ENCODE measurements at places on chromosomes 11 and 22.

DNA sequence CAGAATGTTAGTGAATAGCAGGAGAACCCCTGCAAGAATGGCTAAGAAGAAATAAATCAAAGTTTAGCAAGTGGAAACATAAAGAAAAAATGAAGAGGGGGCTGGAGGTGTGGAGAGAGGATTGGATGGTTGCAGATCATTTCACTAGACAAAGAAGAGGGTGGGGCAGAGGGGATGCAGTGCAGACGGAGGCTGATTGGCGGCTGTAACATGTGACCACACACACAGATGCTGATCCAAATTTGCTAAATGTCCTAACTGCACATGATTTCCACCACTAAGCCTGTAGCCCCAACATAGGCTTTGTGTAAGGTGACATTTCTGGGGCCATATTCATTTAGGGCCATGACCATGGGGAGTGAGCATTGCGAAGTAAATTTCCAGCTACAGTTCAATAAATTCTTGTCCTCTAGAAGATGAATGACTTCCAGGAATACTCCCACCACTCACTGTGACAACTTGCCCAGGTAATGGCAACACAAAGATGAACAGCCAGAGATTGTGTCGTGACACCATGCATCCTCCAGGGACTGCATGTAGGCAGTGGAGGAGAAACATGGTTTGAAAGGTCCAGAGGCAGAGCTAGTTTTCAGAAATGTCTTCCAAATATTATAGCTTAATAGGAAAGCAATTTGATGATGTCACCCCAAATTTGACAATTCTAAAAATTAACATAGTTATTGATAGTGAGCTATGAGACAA, 6.8 kb downstream of the KRTAP5-11 start:
- DNase-seq = no peak

DNA sequence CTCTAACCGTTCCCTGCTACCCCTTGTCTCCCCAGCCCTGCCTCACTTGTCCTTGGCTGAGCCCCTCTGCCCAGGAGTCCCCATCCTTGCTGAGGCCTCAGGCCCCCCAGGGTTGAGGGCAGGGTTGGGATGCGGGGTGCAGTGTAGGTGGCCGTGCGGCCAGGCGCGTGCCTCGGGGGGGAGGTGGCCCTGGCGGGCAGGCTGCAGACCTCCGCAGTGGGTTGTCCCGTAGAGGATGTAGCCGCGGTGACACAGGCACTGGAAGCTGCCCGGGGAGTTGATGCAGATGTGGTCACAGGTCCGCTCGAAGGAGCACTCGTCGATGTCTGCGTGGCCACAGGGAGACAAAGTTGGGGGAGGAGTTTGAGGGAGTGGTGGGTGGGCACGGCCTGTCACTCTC, 41.9 kb upstream of the TTLL12 start:
- no peak for DNase-seq

- DNase-seq = no peak
These were observed 6.9 kb upstream of the CATSPER1 start for GRCh38 chr11:66032957-66033735.

DNA sequence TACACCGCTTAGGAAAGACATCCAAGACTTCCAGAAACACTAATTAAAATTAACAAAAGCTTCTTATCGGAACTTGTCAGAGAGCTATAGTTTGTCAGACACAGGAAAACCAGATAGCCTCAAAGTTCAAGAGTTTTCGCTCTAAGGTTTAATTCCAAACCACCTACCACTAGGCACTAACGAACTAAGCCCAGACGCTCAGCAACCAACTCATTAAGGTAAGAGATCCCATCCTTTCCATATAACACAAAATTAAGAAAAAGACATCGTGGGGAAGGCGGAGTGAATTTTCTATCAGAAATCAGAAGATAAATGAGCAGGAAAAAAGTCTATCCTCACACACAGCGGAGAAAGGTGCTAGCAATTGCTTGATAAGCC, 382 bp downstream of the IMMP1L start:
- DNase-seq = peak; percentile 13

GRCh38 chr11:7034019-7034418, 13.7 kb downstream of the NLRP14 start:
- DNase-seq = no peak

GRCh38 chr22:38728871-38729796, 23.4 kb downstream of the GTPBP1 start:
- no peak for DNase-seq

DNA sequence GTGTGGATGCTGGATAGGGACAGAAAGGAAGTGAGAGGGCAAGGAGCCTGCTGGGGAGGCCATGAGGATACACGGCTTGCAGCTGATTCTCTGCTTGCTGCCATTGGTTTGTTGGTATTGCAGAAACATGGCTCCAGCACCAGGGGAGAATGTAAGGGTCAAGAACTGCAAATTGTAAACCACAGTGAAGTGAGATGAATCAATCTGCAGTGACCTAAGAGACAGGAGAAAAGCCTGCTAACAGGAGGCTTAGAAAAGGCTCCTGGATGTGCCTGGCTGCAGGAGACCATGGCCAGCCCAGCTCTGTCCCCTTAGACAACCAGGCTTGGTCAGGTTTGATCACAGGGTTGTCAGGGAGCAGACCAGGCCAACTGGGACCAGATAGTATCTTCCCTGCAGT, 233.7 kb upstream of the CADM1 start:
- DNase-seq = no peak

GRCh38 chr11:9259981-9260837, 4.9 kb downstream of the DENND5A start:
- no peak for DNase-seq

GRCh38 chr11:83609191-83609590, 323.0 kb upstream of the CCDC90B start:
- DNase-seq = no peak

GRCh38 chr11:95443386-95443785, 212.4 kb upstream of the SESN3 start:
- DNase-seq = no peak

- DNase-seq = no peak
These were observed 42.3 kb downstream of the GRAMD1B start for GRCh38 chr11:123472236-123472935.

- DNase-seq = peak; percentile 74
These were observed 2.5 kb downstream of the RAC2 start for GRCh38 chr22:37241351-37242142.

- DNase-seq = no peak
These were observed 46.2 kb downstream of the WNT11 start for GRCh38 chr11:76159983-76160661.

GRCh38 chr11:32919338-32919737, 26.7 kb downstream of the QSER1 start:
- no peak for DNase-seq

DNA sequence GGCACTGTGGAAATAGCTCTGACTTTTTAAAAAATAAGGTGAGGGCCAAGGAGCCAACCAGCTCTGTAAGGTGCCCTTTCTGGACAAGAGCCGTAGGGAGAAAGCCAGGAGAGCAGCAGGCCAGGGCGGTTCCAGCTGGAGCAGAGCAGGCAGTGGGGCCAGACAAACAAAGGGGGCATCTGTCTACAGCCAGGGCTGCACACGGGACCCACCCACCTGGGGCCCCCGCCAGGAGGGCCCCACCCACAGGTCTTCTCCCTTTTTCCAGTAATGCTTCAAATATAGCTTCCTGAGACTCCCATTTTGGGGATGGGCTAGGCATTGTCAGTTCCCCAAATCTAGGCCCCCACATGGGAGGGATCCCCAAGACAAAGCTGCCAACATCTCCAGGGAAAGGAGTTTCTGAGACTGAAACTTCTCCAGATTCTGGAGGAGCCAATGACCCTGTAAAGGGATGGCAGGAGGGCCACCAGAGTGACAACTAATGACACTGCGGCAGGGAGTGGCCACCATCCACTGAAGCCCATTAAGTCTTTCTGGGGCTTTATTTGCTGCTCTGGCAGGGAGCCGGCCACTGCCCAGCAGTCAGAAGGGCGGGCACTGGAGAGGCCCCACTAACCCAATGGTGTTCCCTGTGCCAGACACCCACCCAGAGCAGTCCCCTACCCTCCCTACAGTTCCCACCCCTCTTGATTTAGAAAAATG, 1.9 kb downstream of the ZFTA start:
- no peak for DNase-seq

- DNase-seq = no peak
These were observed 8.4 kb upstream of the NAV2 start for GRCh38 chr11:19704213-19704612.

GRCh38 chr11:10029386-10030121, 264.5 kb downstream of the SBF2 start:
- no peak for DNase-seq

GRCh38 chr22:41308054-41308453, 6.7 kb downstream of the ZC3H7B start:
- no peak for DNase-seq

- no peak for DNase-seq
These were observed 14.1 kb downstream of the HRAS start for GRCh38 chr11:521177-521688.

GRCh38 chr11:33389635-33390034, 132.5 kb downstream of the HIPK3 start:
- no peak for DNase-seq

DNA sequence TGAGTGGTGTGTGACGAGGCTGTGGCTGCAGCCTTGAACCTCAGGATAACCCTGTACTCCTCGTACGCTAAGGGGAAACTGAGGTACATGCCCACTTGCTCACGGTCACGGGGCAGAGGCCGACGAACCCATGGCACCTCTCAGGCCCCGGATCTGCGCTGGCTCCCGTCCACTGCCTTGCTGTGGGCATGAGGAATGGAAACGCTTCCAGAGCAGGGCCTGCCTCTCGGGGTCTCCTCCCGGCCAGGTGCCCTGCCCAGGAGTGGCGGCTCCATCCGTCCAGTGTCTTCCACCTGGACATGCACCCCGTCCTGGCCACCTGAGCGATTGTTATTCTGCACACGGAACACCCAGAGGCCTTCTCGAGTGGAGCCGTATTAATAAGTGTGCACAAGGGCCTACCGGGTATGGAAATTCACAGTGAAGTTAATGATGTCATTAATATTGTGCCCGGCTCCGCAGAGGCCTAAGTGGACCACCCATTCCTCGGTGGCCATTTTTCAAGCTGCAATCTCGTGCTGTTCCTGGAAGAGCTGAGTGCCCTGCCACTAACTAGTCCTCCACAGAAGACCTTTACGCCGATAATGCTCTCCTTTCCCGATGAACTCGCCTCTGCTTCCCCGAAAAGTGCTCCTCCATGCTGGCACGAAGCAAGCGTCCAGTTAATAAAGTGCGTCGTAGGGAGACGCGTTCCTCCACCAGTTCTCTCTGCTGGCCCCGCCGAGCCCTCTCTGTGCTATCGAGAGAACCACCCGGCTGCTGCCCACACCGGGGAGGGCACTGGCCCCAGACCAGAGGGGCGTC, 927.9 kb downstream of the BRD1 start:
- DNase-seq = no peak

GRCh38 chr11:45212566-45213315, 66.3 kb downstream of the PRDM11 start:
- no peak for DNase-seq

- no peak for DNase-seq
These were observed 14.7 kb downstream of the IGLL1 start for GRCh38 chr22:23565305-23565914.

DNA sequence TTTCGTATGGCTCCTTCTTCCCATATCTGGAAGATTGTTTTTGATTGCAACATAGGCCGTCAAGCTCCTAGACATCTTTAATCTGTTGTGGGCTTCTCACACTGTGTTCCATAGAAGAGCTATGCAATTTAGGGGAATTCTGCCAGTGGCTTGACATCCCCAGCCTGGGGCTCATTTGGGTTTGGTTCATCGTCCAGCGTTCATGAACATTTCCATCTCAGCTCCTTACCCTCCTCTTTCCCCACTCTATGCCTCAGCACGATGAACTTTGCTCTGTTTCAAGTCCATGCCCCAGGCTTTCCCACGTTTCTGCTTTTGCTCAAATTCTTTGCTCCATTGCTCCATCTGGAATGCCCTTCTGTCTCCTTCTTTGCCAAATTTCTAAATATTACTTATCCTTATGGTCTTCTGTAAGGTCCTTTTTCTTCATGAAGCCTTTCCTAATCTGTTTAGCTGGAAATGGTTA, 26.1 kb upstream of the CLMP start:
- DNase-seq = no peak

DNA sequence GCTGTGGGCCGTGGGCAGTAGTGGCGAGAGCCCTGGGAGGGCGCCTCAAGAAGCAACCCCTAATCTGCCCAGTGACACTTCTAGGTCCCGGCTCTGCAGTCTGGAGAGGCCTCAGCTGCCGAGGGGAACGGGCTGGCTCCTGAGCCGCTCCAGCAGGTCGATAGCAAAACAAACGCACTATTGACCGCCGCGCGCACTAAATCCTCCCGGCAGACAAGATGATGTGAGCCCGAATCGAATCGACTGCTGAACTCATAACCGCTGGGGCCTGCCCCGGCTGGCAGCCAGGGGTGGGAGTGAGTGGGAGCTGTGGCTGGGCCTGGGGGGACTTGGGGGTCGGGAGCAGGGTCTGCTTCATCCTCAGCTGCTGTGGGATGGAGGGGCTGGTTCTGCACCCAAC, 36.1 kb downstream of the FLRT1 start:
- DNase-seq = no peak

GRCh38 chr11:73977856-73978519, 4.7 kb downstream of the UCP2 start:
- DNase-seq = no peak

GRCh38 chr11:113411536-113411935, 24.0 kb downstream of the ANKK1 start:
- no peak for DNase-seq

DNA sequence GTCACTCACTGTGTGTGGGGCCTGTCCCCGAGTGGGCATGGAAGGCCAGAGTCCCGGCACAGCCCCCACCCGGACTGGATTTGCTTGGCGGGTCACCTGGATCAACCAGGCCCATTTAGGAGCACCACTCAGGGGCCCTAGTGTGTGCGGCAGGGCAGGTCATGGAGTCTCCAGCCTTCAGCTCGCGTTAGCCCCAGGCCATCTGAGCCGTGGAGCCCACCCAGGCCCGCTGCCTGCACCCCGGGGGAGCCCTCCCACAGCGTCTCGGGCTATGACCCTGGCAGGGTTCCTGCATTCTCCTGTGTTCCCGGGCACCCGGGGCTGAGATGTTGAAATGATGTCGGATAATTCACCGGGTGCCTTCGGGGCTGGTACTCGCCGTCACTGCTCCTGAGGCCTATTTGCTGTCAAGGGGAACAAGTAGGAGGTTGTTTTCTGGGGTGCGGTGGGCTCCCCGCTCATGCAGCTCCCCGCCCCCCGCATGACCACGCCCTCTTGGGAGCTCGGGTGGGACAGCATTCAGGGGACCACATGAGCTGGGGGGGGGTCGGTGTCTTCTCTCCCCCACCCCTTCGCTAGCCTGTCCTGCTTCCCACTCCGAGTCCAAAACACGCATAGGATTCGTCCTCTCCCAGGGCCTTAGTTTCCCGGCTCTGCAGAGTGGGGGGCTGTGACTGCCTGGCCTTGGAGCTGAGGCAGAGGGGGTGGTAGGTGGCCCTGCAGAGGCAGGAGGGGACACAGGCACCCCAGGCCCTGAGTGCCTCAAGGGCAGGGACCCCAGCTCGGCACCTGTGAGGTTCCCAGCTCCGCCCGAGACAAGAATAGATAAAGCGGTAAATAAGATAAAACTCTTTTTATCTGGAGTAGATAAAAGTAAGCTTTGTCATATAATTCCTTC, 77.2 kb downstream of the KCNQ1 start:
- DNase-seq = no peak

- peak; percentile 77 for DNase-seq
These were observed 107.8 kb downstream of the OSBP2 start for GRCh38 chr22:30802202-30803166.

GRCh38 chr11:91984033-91984584, 240.5 kb upstream of the FAT3 start:
- DNase-seq = no peak

Measured in activated CD4-positive, alpha-beta T cell treated with anti-CD3 and anti-CD28 coated beads, Interleukin-2, amount 10 ng/mL, durations not matched to agents 7 days and 5 days (primary cell).